ENCODE measurements at places on chromosomes 3 and 15. TPM values are rescaled to one million over a fixed set of nuclear protein-coding genes. Genes with fewer than 3 reads are reported as not detected.
A peak's percentile ranks its signal among the peaks of the same experiment; 100 is the strongest.

DNA sequence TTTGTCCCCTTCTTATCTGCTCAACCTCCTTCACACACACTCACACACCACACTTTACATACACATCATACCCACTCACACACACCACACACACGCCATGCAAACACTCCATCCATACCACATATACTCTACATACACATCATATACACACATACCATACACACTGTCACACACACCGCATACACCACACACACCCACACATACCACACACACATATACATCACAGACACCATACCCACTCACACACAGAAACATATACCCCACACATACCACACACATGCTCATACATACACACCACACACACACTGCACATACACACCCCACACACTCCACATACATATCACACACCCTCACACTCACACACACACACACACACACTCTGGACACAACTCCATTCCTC, 54.3 kb upstream of the ACP3 start:
- H3K36me3 ChIP-seq: no peaks in the 10 kb centered on the region
- no peak overlapping the region for H3K27ac ChIP-seq
- H3K27me3 ChIP-seq: no peaks in the 10 kb centered on the region
- no peaks in the 10 kb centered on the region for H3K4me1 ChIP-seq
- H3K4me3 ChIP-seq: no peak overlapping the region
- DNase-seq: no peak

- H3K36me3 ChIP-seq: no peaks in the 10 kb centered on the region
- no peaks in the 10 kb centered on the region for H3K4me1 ChIP-seq
- DNase-seq: no peak
- no peak overlapping the region for H3K27ac ChIP-seq
- no peak overlapping the region for H3K4me3 ChIP-seq
Observed at GRCh38 chr3:30426293-30426993, 180.0 kb upstream of the TGFBR2 start.

DNA sequence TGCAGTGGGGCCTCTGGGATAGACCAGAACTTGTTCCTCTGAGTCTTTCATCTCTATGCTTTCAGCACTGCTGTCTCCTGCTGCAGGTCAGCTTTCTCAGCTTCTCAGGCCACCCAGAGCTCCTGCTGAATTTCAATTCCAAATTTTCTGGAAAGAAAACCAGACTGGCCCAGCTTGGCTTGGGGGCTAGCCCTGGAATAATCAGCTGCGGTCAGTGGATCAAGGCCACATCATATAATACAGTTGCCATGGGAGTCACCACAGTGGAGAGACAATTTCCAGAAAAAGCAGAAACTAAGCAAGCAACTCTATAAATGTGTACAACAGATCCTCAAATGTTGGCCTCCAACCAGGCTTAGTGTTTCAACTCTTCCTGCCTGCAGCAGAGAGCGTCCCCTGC, 91.1 kb upstream of the SLC24A5 start:
- no peak overlapping the region for H3K27ac ChIP-seq
- no peaks in the 10 kb centered on the region for H3K27me3 ChIP-seq
- H3K36me3 ChIP-seq: no peaks in the 10 kb centered on the region
- no peak overlapping the region for H3K4me3 ChIP-seq

DNA sequence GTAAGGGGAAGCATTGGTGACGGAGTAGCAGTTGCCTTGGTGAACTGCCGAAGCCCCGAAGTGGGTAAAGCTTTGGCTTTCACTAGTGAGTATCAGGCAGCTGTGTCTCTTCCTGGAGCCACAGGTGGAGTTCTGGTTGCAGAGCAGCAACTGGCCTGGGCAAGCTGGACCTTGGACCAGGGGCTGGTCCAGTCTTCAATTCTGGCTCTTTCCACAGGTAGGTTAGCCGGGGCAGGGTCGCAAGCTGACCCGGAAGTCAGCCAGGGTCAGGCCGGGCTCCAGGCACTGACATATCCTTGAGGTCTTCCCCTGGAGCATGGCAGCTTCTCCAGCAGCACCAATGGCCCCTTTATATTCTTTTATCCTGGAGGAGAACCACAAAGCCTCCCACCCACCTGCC, 73.2 kb downstream of the TMEM44 start:
- DNase-seq: no peak
- no peak overlapping the region for H3K27ac ChIP-seq
- no peak overlapping the region for H3K4me3 ChIP-seq
- no peaks in the 10 kb centered on the region for H3K4me1 ChIP-seq

DNA sequence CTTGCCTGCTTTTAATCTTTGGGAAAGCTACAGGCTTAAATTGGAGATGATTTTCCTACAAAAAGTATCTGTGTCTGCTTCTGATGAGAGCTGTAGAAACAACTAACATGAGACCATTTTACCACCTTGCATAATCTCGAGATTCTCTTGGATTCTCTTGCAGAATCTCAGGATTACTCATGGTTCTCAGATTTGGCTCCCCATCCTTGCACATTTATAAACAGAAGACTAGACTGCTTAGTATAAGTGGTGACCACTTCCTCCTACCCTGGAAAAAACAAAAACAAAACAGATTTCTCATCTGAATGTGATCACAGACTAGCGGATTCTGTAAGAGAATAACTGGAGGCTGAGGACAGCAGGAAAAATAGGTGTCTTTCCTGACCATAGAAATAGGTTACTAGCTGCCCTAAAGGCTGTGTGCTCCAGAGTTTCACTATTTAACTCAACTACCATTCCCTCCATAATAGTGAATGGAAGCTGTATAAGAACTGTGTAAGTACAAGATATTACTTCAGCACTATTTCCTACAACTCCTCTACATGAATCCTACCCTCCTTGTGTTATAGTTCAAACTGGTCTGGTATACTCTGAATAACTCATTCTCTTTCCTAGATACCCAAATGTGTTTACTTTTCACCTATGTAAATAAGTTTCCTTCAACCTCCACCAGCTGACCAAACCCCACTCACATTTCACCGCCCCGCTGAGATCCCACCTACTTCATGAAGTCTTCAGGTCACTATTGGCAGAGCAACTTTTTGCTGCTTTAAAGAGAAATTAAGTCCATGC, 122.2 kb upstream of the C2CD4B start:
- H3K4me3 ChIP-seq: no peak overlapping the region
- H3K27me3 ChIP-seq: no peaks in the 10 kb centered on the region
- H3K27ac ChIP-seq: no peak overlapping the region
- H3K4me1 ChIP-seq: no peaks in the 10 kb centered on the region
- no peak for DNase-seq
- no peaks in the 10 kb centered on the region for H3K36me3 ChIP-seq

- no peaks in the 10 kb centered on the region for H3K4me1 ChIP-seq
- H3K27ac ChIP-seq: no peak overlapping the region
- no peak overlapping the region for H3K4me3 ChIP-seq
- no peak for DNase-seq
- no peaks in the 10 kb centered on the region for H3K36me3 ChIP-seq
Observed at GRCh38 chr3:89113893-89114840, 6.7 kb downstream of the EPHA3 start.

- no peaks in the 10 kb centered on the region for H3K27me3 ChIP-seq
- H3K27ac ChIP-seq: peak overlapping the region; percentile 43
- H3K4me1 ChIP-seq: peaks cover 18% of the 10 kb centered on the region
- no peak for DNase-seq
- no peaks in the 10 kb centered on the region for H3K36me3 ChIP-seq
Observed at GRCh38 chr3:135017003-135017893, 222.2 kb downstream of the EPHB1 start.

DNA sequence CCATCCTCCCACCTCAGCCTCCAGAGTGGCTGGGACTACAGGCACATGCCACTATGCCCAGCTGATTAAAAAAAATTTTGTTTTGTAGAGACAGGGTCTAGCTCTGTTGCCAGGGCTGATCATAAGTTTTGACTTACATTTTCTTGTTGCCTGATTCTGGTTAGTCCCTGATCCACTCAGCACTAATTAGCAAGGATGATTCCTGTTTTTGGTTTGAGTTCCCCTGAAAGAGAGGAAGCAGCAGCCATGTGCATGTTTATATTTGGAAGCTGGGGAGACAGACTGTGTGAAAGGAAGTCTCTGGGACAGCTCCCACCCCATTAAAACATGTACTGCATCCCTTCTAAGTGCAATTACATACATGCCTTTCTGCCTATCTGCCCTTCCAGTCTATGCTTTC, 3.6 kb upstream of the NCK1 start:
- no peak overlapping the region for H3K27ac ChIP-seq
- no peak overlapping the region for H3K4me3 ChIP-seq
- no peaks in the 10 kb centered on the region for H3K36me3 ChIP-seq
- H3K4me1 ChIP-seq: 0 out of 2 replicates have a peak, but pooled peaks cover 2% of the 10 kb centered on the region

DNA sequence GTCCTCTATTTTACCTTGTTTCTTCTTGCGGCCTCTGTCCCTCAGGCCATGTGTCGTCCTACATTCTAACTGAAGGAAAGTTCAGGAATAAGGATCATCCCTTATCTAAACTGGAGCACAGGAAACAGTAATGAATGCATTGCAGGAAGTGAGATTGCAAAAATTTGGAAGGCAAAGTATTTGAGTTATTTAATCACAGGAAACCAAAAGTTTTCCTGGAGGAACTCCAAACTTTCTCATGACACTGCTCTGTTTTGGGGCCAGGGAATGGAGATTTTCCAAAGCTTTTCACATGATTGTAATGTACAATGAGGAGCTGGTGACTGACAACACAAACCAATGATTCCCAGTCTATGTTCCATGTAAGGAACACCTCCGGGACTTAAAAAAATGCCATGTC, 57.8 kb upstream of the PLSCR4 start:
- no peak for DNase-seq
- no peak overlapping the region for H3K27ac ChIP-seq
- no peaks in the 10 kb centered on the region for H3K4me1 ChIP-seq
- no peak overlapping the region for H3K4me3 ChIP-seq

- peaks cover 4% of the 10 kb centered on the region for H3K4me1 ChIP-seq
- no peaks in the 10 kb centered on the region for H3K36me3 ChIP-seq
- no peaks in the 10 kb centered on the region for H3K27me3 ChIP-seq
- no peak overlapping the region for H3K27ac ChIP-seq
- DNase-seq: no peak
- H3K4me3 ChIP-seq: no peak overlapping the region
Observed at GRCh38 chr3:185750702-185751101, 74.1 kb downstream of the IGF2BP2 start.

DNA sequence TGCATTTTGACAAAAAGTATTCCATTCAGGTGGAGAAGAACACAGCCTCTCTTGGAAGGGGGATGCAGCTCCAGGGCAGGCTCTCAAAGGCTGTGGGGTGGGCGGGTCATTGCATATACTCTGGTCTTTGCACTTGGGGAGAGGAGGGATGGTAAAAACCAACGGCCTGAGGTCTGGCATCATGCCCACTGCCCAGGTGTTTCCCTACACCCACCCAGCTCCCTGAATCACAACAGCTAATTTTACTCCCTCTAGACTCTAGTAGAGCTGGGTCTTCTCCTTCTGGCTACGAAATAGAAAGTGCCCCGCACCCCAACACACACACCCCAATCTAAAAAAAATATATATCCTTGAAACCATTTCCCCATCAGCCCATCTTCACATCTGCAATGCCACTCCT, 1.0 kb downstream of the MYLK start:
- H3K4me3 ChIP-seq: no peak overlapping the region
- no peaks in the 10 kb centered on the region for H3K4me1 ChIP-seq
- H3K36me3 ChIP-seq: no peaks in the 10 kb centered on the region
- H3K27me3 ChIP-seq: peaks cover 1% of the 10 kb centered on the region

- no peaks in the 10 kb centered on the region for H3K4me1 ChIP-seq
- no peaks in the 10 kb centered on the region for H3K36me3 ChIP-seq
- no peaks in the 10 kb centered on the region for H3K27me3 ChIP-seq
- no peak for DNase-seq
- no peak overlapping the region for H3K4me3 ChIP-seq
Observed at GRCh38 chr3:74639681-74640080, 25.2 kb upstream of the CNTN3 start.

DNA sequence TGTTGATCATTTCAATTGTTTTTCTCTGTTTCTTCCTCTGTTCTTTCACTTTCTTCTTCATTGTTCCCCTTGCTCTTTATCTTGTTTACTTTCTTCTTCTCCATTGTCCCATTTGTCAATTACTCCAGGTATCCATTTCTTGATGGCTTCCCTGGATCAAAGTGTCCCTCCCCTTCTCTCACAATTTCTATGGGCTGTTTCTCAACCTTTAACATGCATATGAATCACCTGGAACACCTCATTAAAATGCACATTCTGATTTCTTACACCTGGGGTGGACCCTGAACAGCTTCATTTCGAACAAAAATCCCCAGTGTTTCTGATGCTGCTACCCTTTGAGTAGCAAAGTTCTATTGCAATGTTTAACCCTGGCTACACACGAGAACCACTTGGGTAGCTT, 454.8 kb downstream of the EPHA6 start:
- no peaks in the 10 kb centered on the region for H3K36me3 ChIP-seq
- no peak for DNase-seq
- H3K4me3 ChIP-seq: no peak overlapping the region
- no peaks in the 10 kb centered on the region for H3K4me1 ChIP-seq

GRCh38 chr3:177351206-177351605, 153.9 kb upstream of the TBL1XR1 start:
- DNase-seq: no peak
- H3K4me3 ChIP-seq: no peak overlapping the region
- H3K36me3 ChIP-seq: no peaks in the 10 kb centered on the region
- peaks cover 18% of the 10 kb centered on the region for H3K4me1 ChIP-seq
- H3K27me3 ChIP-seq: no peaks in the 10 kb centered on the region
- peak overlapping the region; percentile 57 for H3K27ac ChIP-seq

GRCh38 chr3:12442654-12443501, 41.4 kb upstream of the TSEN2 start:
- no peaks in the 10 kb centered on the region for H3K4me1 ChIP-seq
- DNase-seq: no peak
- H3K27me3 ChIP-seq: peaks cover 10% of the 10 kb centered on the region
- no peaks in the 10 kb centered on the region for H3K36me3 ChIP-seq

- no peaks in the 10 kb centered on the region for H3K4me1 ChIP-seq
- H3K27me3 ChIP-seq: peaks cover 6% of the 10 kb centered on the region
- H3K36me3 ChIP-seq: no peaks in the 10 kb centered on the region
- no peak for DNase-seq
- H3K4me3 ChIP-seq: no peak overlapping the region
- no peak overlapping the region for H3K27ac ChIP-seq
Observed at GRCh38 chr3:134317106-134317947, 56.9 kb downstream of the AMOTL2 start.

GRCh38 chr3:37984051-37984450, 6.5 kb upstream of the VILL start:
- H3K4me3 ChIP-seq: no peak overlapping the region
- no peaks in the 10 kb centered on the region for H3K36me3 ChIP-seq
- no peak for DNase-seq
- no peak overlapping the region for H3K27ac ChIP-seq
- no peaks in the 10 kb centered on the region for H3K4me1 ChIP-seq
- no peaks in the 10 kb centered on the region for H3K27me3 ChIP-seq

The CHRD gene
- total RNA-seq: 0.32 TPM

The PLSCR4 gene
- total RNA-seq: not detected

The ABI3BP gene
- 0.10 TPM for total RNA-seq

The CHRFAM7A gene
- total RNA-seq: not detected

The SPINK8 gene
- total RNA-seq: not detected

The AMIGO3 gene
- total RNA-seq: 0.18 TPM

The POC1A gene
- 23.4 TPM for total RNA-seq

The IRAK2 gene
- total RNA-seq: 4.7 TPM

The C15orf62 gene
- 0.24 TPM for total RNA-seq

The PLA2G4D gene
- total RNA-seq: not detected

The GOLGA8M gene
- total RNA-seq: not detected
